ENCODE measurements at places on chromosomes 3 and 15.

DNA sequence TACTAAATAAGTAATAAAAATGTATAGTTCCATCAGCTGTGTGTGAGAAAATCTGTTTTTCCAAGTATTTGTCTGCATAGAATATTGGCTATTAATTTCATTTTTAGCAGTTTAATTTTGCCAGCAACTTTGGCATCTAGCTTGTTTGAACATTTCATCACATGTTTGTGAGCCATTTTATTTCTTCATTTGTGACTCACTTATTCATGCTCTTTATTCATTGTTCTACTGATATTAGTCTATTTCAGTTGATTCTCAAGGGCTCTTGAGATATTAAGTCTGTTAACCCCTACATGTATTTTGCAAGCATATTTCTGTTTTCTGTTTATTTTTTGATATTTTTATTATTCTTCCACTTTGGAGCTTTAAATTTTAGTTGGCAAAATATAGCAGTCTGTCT lies 74.0 kb upstream of the PHLDB2 start:
- no peaks in the 10 kb centered on the region for H3K36me3 ChIP-seq
- no peak overlapping the region for H3K27ac ChIP-seq
- no peak overlapping the region for H3K4me3 ChIP-seq
- no peaks in the 10 kb centered on the region for H3K4me1 ChIP-seq
- DNase-seq: no peak

DNA sequence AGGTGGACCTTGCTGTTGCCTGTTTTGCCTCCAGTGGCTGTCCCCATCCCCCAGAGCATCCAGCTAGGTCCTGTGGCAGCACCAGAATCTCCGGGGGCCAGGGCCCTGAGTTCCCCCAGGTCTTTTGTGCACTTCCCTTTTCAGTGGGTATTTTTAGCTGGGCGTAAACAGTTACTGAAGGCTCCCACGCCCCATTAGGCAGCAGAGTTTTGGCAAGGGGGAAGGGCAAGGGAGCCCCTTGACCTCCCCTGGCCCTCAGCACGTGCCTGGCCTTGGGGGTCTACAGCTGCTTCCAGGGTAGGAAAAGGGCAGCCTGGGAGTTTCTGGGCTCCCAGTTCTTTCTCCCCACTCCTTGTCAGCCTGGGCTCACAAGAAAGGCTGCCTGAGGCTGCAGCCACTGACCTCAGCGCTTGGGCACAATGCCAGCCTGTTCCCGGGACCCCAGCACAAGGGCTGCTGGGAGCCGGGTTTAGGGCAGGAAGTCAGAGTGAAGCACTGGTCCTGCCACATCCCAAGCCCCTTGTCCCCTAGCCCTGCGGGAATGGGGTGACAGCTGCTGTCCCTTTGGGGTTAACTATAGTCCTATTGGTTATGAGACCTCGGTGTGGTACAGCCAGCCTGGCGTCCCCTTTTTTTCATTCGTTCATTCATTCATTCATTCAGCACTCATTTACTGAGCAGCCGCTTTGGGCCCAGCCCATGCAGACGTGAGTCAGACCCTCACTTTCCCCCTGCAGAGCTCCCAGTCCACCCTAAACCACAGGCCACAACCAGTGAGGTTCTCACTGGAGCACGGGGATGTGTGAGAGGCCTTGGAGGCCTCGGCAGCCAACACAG lies 8.4 kb downstream of the CSK start:
- peaks cover 87% of the 10 kb centered on the region for H3K4me1 ChIP-seq
- DNase-seq: peak; percentile 54
- peak overlapping the region; percentile 99 for H3K27ac ChIP-seq
- H3K36me3 ChIP-seq: peaks cover 69% of the 10 kb centered on the region
- H3K4me3 ChIP-seq: peak overlapping the region; percentile 90

- H3K27me3 ChIP-seq: no peaks in the 10 kb centered on the region
- DNase-seq: no peak
- H3K4me3 ChIP-seq: no peak overlapping the region
- no peak overlapping the region for H3K27ac ChIP-seq
These were observed 26.2 kb downstream of the GNB4 start for GRCh38 chr3:179425075-179425474.

DNA sequence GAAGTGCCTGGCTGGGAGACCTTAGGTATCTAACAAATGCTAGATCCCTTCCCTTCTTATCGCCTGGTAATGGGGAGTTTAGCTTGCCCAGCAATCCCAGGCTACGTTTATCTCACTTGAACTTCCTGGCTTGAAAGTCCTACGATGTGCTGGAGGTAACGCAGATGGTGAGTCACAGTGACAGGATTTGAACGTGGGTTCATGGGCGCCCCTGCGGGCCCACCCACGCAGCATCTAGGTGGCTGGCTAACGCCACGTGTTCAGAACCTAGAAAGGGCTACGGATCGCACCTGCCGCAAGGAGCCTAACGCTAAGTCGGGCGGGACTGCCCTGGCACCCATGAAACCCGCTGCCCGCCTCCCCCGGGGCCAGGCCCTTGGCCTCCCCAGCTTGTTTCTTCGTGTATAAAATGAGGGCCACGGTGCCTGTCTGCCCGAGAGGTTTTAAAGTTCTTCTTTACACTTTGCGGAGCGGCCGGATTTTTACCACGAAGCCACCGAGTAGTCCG lies 600 bp upstream of the USP3 start:
- H3K27me3 ChIP-seq: no peaks in the 10 kb centered on the region
- H3K4me1 ChIP-seq: peaks cover 75% of the 10 kb centered on the region
- DNase-seq: peak; percentile 86
- peaks cover 14% of the 10 kb centered on the region for H3K36me3 ChIP-seq
- peak overlapping the region; percentile 98 for H3K27ac ChIP-seq
- peak overlapping the region; percentile 85 for H3K4me3 ChIP-seq

GRCh38 chr3:16881896-16882630 lies 2.7 kb upstream of the PLCL2 start:
- peaks cover 8% of the 10 kb centered on the region for H3K27me3 ChIP-seq
- H3K36me3 ChIP-seq: peaks cover 17% of the 10 kb centered on the region
- peak overlapping the region; percentile 1 for H3K4me3 ChIP-seq

- no peaks in the 10 kb centered on the region for H3K4me1 ChIP-seq
- no peak overlapping the region for H3K4me3 ChIP-seq
- peak overlapping the region; percentile 58 for H3K27ac ChIP-seq
- no peak for DNase-seq
These were observed 25.1 kb downstream of the OXSR1 start for GRCh38 chr3:38190481-38190881.

DNA sequence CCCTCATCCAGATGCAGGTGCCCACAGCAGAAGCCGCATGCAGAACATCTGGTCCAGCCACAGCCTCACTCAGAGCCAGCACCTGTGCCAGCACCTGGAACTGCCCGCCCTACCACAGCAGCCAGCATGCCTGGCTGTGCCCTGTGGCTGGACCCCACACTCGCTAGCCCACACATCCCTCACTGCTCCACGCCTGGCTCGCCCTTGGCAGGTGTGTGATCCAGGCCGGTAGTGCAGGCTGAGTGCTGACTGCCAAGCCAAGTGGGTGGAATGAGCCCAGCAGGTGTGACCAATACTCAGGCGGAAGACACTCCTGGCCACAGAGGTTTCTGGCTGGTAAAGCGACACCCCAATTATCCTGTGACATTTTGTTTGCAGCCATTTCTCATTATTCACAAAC lies 162.4 kb upstream of the ROBO1 start:
- no peak for DNase-seq
- H3K4me3 ChIP-seq: no peak overlapping the region
- no peaks in the 10 kb centered on the region for H3K36me3 ChIP-seq
- H3K27me3 ChIP-seq: no peaks in the 10 kb centered on the region
- no peaks in the 10 kb centered on the region for H3K4me1 ChIP-seq

GRCh38 chr15:87736891-87737389 lies 519.6 kb downstream of the NTRK3 start:
- peak; percentile 26 for DNase-seq
- peaks cover 12% of the 10 kb centered on the region for H3K4me1 ChIP-seq
- no peak overlapping the region for H3K4me3 ChIP-seq
- H3K27me3 ChIP-seq: no peaks in the 10 kb centered on the region
- H3K27ac ChIP-seq: peak overlapping the region; percentile 84

GRCh38 chr3:150359381-150359780 lies 48.7 kb upstream of the TSC22D2 start:
- DNase-seq: no peak
- H3K27ac ChIP-seq: no peak overlapping the region
- H3K4me3 ChIP-seq: no peak overlapping the region
- no peaks in the 10 kb centered on the region for H3K36me3 ChIP-seq
- H3K4me1 ChIP-seq: no peaks in the 10 kb centered on the region

DNA sequence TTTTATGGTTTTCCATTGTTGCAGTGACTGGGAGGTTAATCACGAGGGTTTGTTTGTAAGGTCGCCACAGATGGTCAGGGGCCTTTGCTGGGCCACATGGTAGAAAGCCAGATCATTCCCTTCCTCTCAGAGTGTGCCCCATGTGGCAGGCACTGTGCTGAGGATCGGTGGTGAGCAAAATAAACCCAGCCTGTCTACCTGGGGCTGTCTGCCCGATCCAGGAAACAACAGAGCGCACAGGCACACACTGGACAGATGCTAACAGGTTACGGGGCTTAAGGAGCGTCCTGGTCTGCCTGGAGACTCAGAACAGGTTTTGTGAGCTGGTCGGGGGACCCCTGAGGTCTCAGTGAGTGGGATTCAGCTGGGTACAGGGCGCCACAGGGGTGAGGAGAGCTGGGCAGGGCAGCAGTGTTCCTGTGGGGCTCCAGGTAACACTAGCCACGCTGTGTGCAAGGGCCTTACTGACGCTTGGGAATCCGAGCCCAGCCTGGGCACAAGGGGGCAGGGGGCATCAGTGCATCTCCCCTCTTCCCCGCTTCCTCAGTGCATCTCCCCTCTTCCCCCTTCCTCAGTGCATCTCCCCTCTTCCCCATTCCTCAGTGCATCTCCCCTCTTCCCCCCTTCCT lies 136.4 kb downstream of the DNAJB8 start:
- H3K27me3 ChIP-seq: no peaks in the 10 kb centered on the region
- H3K4me1 ChIP-seq: peaks cover 23% of the 10 kb centered on the region
- H3K36me3 ChIP-seq: no peaks in the 10 kb centered on the region
- no peak overlapping the region for H3K4me3 ChIP-seq

DNA sequence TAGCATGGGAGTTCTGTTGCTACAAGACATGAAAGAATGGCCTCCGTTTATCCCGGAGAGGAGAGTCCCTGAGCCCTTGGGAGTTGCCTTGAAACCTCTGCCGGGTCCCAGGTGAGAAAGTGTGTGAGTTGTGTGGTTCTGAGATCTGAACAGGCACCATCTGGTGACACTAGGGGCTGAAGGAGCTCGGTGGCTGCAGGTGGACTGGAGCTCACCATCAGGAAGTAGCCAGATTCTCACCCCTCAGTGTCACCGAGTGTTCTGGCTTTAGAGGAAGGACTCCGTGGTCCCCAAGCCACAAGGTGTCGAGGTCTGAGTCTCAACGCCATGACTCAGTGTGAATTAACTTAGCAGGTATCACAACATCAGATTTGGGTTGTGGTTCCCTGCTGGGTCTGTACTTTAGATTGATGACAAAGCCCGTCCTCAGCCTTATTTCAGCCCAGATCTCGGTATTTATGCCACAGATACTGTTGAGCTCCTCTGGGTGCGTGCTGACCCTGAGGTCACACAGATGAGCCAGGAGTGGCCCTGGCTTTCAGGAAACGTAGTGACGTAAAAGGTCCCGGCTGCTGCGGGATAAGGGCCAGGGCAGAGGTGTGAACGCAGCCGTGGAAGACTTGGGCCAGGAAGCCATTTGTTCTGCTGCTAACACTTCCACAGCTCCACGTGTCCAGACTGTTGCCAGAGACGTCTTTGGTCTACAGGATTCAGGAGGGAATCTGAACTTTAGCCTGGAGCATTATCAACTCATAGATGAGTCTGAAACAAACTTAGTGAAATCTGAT lies 54.4 kb downstream of the PGPEP1L start:
- peaks cover 26% of the 10 kb centered on the region for H3K4me1 ChIP-seq
- peak overlapping the region; percentile 28 for H3K27ac ChIP-seq
- DNase-seq: peak; percentile 29
- H3K36me3 ChIP-seq: no peaks in the 10 kb centered on the region
- H3K27me3 ChIP-seq: no peaks in the 10 kb centered on the region
